ENCODE measurements at places on chromosomes 5 and 9.

DNA sequence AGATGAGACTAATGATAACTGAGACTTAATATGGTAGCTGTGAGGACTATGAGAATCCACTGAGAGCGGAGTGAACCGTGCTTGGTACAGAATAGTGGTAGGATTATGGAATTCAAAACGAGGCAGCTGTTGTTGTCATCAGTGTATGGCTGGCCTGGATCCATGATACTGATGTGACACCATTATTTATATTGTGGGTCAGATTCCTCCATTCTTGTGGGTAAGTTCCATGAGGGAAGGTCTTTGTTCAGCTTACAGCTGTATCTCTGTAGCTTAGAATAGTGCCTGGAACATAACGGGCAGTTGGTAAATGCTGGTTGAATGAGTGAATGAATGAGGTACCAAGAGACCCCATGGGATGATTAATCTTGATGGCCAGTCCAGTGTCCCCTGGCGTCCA, 61.8 kb downstream of the ACER2 start:
- no peak for DNase-seq

- no peak for DNase-seq
Measured at GRCh38 chr5:134051305-134051704, 46.5 kb upstream of the VDAC1 start.

DNA sequence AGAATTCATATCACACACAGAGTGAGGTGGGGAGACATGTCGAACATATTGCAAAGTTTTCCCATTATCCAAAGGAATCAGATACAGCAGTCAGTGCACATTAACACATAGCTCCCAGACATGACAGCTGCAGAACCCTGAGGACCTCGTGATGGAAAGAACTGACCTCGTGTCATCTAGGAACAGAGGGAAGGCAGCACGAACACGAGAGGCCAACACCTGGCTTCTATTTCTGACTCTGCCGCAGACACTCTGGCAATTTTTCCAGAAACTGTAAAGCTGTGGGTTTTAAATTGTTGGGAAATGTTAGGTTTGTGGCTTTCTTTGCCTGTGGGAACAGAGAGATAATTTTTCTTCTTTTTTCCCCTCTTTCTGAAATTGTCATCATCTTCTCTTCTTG, 315.0 kb upstream of the PIK3R1 start:
- no peak for DNase-seq

GRCh38 chr9:86298873-86299272, 16.5 kb upstream of the ISCA1 start:
- DNase-seq: no peak

DNA sequence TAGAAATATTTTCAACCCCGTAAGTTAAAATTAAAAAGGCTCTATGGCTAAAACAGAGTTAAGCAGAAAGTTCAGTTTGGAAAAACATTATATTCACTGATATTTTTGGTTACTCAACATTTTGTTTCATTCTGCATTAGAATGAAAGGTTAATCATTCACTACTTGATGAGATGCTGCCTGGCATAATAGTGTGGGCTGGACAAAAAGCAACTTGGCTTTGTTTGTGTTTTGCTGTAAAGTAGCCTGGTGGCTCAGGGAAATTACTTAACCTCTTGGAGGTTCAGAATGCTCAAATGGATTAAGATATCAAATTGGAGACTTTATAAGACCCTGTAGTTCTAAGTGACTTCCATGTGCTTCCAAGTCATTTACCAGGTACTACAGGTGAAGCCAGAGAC, 367.4 kb upstream of the TRPC7 start:
- DNase-seq: no peak

DNA sequence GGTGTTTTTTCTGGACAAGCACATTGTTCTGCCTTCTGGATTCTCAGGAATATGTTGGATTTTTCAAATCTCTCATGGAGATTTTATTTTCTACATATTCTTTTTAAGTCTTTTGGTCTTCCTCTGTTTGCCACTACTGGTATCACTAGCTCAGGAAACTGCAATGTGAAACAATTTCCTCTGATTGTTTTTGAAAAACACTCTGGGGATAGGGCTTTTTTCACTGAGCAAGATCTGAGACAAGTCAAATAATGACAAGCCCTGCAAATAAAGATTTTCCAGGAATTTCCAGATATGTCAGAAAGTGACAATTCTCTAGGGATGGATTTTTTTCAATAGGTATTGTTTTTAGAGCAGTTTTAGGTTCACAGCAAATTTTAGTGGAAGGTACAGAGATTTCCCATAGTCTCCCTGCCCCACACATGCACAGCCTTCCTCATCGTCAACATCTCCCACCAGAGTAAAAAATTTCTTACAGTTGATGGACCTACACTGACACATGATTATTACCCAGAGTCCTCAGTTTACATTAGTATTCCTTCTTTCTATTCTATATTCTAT, 86.9 kb upstream of the TMEM161B start:
- DNase-seq: no peak

Measured in hematopoietic multipotent progenitor cell treated with erythropoietin and hydrocortisone succinate and interleukin-3 and kit ligand, for 6 days (in vitro differentiated cells).